ENCODE measurements at places on chromosomes 16 and 17.
A peak's percentile ranks its signal among the peaks of the same experiment; 100 is the strongest.

DNA sequence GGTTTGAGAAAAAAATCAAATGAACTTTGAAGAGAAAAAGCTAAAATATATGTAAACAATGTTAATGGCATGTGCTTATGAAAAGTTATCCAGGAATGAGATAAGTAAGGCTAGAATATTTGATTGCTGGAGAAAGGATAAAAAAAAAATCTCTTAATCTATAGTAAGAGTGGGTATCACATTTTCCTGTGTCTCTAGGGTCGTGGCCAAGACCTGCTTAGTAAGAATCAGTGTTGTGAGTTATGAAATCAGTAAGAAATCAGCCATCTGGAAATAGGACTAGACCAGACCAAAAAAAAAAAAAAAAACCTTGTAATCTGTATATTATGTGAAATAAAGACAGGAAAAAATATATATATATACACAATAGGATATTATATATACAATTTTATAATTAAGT is 1153.9 kb downstream of the CDH11 start:
- no peak for DNase-seq

- DNase-seq = no peak
Observed at GRCh38 chr17:16515933-16516332, 23.9 kb upstream of the LRRC75A start.

GRCh38 chr16:30076276-30076791 is 540 bp downstream of the PPP4C start:
- no peak for DNase-seq

DNA sequence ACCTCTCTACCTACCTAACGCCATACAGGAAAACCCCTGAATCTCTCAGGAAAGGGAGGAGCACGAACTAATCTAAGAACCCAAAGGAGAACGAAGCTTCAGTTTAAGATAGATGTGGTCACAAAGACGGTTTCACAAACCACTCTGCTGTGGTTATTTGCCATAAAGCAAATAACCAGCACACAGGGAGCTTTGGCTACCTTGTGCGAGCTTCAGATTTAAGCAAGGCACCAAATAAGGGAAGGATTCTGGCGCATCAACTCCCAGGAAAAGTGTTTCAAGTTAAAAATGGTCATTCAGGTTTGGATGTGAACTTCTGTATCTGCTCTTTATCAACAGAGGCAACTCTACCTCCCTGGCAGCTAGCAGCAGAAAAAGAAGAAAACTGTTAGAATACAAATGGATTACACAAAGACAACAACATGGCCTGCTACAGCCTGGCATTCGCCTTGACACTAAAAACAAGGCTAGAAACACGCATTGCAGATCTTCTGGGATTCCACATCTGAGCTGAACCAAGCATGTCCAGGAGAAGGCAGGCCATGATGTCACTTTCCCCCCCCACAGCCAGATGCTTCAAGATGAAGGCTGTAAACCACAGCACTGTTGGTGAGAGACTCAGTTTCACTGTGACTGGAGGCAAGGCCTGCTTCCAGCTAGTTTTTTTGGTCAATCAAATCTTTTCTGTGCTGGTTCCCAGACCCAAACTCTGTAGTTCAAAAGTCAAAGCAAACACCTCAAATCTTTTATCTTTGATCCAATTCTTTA is 43.6 kb downstream of the SMG6 start:
- DNase-seq = no peak

DNA sequence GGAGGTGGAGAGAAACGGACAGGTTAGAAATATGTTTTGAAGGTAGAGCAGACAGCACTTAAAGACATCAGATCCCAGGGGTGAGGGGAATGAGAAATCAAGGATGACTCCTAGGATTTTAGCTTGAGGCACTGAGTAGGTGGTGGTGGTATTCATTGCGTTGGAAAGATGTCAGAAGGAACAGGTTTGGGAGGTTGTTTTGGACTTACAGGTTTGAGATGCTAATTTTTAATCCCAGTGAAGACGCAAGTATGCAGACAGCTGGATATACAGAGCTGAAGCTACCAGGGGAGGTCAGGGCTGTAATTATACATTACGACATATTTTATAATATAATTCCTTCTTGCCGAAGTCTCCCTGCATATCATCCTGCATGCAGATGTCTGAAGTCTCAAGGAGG is 433.3 kb downstream of the XYLT1 start:
- no peak for DNase-seq

- no peak for DNase-seq
Observed at GRCh38 chr16:22326771-22327445, 29.7 kb downstream of the POLR3E start.

GRCh38 chr16:1895068-1895467 is 23.1 kb upstream of the MEIOB start:
- no peak for DNase-seq

DNA sequence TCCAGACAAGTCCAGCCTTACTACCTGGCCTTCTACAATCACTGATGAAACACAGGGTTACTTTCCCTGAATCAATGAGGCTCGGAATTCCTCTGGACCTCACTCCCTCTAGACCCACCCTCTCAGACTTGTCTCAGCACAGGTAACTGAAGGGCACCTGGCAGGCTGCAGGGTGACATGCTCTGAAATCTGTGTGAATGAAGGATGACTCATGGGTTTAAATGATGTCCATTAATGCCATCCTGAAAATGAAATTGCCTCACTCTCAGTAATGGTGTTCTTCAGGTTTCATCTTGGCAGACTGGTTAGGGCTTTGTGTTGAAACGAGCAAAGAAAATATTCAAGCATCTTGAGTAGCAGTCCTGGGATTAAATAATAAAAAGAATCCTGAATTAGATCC is 134.4 kb downstream of the MAF start:
- no peak for DNase-seq

GRCh38 chr16:28609631-28610594 is at the start of gene SULT1A1:
TSS of gene SULT1A1 (minus strand) at chr16:28610044. CDS start at chr16:28608855, 1,189 bp downstream.
- peak; percentile 45 for DNase-seq

- DNase-seq = no peak
Observed at GRCh38 chr17:78535273-78536197, 41.7 kb downstream of the DNAH17 start.

GRCh38 chr16:79601931-79602627 is 1.5 kb upstream of the MAF start:
- DNase-seq = peak; percentile 92

DNA sequence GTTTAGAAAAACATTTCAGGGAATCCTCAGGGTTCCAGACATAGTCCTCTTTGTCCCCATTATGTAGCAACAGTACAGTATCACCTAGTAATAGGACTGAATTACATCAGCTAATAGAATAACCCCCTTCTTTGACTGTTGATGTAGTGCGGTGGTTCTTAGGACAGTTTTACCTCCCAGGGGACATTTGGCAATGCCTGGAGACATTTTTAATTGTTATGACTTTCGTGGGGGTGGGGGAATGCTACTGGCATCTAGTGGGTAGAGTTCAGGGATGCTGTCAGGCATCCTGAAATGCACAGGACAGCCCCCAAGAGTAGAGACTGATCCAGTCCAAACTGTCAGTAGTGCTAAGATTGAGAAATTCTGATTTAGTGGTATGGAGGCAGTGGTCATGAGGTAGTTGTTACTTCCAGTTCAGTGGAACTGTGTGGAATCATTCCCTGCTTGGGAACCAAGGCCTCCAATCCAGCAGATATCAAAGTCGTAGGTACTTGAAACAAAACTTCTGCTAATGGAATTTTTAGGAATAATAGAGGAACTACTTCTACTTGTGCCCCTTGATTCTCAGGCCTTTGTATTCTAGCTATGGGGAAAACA is 20.3 kb downstream of the NF1 start:
- DNase-seq = no peak

GRCh38 chr17:74274060-74274708 is at the start of gene DNAI2:
TSS of gene DNAI2 (plus strand) at chr17:74274234. CDS start at chr17:74281818, 7,584 bp downstream.
- peak; percentile 69 for DNase-seq

DNA sequence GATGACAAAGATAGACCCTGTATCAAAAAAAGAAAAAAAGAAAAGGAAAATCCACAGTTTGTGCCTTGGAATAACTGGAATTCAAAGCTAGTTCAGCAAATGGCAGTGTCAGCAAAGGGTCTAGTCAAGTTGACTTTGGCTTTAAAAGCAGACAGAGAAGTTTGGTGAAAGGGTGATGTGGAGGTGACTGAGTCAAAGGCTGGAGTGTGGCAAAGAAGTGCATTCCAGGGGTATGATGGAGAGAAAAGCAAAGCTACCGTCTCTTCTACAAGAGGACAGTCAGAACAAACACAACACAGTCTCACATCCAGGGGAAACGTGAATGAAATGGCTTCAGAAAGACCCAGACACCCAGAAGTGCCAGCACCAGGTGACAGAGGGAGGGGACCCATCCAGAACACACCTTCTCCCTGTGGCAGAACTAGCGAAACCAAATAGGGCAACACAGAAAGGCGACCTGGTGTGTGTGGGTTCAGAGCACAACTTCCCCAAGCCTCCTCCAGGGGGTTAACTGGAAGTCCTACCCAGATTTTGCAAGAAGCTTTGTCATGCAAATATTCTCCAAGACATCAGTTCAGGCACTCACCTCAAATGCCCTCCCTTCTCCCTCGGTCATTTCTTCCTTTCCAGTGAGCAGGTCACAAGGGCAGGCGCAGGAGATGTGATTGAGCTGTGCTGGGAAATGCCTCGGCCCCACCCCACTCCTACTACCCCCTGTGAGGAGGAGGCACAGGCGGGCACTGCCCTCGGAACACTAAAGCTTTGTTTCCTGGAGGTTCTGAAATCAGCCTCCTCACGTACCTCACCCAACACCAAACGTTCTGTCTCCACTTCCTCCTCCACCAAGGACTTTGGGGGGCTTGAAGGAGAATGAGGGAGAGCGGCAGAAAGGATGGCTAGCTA is 481.9 kb downstream of the SOX9 start:
- no peak for DNase-seq

DNA sequence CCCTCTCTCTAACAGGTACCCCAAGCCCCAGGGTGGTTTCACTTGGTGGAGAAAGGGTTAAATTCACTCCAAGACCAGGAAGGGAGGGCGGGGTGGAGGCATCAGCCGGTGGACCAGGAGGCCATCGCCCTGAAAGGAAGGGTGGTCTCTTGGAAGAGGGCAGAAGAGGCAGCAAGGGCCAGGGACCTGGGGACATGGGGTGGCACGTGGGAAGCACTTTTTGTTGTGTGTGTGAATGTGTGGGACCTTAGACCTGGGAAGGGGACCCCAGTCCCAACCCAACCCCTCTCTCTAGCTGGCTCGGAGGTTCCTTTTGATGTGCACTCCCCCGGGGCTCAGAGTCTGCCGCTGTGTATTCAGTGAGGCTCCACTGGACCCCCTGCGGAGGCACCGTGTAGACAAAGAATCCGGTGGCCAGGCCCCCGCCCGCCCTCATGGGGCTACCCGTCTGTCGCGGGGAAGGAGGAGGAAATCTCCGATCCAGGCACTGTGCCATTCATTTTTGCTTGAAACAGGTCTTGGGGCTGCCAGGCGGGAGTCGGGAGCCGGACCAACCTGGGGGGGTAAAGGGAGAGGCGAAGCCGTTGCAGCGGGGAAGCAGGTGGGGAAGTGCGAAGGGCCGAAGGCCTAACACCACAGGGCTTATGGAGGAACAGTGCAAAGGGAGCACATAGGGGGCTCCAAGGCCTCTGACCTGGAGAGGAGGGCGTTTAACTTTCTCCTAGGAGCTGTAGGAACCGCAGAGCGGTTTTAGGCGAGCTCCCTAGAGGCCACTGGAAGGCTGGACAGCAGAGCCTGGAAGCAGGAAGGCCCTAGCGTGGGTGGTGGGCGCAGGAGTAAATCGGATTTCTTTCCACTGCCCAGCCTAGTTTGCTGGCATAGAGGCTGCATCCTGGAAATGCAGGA is 3.2 kb upstream of the WNT3 start:
- no peak for DNase-seq

- DNase-seq = no peak
Observed at GRCh38 chr16:68732741-68733399, 4.2 kb upstream of the CDH1 start.

GRCh38 chr17:50272711-50273653 is 1.3 kb upstream of the TMEM92 start:
- peak; percentile 83 for DNase-seq

DNA sequence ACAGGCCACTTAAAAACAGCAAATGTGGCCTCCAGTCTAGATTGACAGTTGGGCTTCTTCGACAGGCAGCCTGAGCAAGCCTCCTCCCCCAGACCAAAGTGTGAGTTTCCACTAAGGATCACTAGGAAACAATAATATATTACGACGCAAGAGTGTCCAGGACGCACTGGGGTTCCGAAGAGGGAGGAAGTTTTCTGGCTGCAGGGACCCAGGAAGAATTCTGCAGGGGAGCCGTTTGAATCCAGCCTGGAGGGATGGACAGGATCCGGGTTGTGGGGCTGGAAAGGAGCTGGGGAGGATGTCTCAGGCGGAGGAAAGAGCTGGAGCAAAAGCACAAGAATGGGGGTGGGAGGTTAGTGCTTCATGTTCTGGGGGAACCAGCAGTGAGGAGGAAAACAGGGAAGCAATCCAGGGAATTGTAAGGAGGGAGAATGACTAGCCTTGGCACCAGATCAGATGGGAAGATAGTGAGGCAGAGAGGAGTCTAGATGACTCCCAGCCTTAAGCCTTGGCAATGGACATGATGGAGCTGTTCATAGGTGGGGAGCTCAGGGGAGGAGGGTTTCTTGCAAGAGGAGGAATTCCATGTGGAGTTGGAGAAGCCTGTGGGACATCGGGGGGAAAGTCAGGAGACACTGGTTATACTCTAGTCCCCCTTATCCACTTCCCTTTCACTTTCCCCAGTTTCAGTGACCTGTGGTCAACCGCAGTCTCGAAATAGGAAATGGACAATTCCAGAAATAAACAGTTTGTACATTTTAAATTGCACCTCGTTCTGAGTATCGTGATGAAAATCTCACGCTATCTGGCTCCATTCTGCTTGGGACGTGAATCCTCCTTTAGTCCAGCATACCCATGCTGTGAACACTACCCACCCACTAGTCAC is 26.6 kb downstream of the NGFR start:
- peak; percentile 54 for DNase-seq

DNA sequence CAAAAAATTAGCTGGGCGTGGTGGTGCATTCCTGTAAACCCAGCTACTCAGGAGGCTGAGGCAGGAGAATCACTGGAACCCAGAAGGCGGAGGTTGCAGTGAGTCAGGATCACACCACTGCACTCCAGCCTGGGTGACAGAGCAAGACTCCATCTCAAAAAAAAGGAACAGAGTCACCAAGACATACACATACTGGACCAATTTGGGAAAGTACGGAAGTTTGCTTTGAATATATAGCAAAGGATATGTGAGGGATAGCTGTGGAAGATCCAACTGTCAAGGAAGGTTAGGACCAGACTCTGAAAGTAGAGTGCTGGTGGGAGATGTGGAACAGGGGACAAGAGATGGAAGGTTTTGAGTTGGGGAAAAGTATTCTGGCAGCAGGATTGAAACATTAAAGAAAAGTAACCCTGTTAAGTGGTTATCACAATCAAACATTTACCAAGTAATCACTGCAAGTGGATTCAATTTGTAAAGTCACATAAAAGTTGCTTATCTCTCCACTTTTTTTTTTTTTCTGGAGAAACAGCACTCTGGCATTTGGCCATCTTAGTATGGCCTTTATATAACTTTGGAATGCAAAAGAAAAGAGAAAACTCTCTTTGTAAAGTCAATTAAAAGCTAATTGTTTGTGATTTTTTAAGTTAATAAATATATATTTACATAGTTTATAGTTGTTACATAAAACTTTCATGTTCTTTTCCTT is 259.4 kb upstream of the TBX2 start:
- DNase-seq = no peak

All from left hindlimb (tissue), 1 donor.